ENCODE measurements at places on chromosomes 11 and 22.

- DNase-seq: no peak
Observed at GRCh38 chr11:109237636-109238035, 184.4 kb upstream of the C11orf87 start.

DNA sequence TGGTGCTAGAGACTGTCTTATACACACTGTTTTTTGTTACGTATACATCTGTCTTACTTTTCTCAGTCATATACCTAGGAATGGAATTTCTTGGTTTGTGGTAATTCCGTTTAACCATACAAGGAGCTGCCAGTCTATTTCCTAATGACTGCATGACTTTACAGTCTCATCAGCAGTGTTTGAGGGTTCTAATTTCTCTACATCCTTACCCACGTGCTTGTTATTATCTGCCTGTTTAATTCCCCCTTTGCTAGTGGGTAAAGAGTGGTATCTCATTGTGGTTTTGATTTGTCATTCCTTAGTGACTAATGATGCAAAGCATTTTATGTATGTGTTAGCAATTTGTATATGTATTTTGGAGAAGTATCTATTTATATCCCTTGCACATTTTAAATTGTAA, 1008.0 kb downstream of the FAM181B start:
- DNase-seq: no peak

DNA sequence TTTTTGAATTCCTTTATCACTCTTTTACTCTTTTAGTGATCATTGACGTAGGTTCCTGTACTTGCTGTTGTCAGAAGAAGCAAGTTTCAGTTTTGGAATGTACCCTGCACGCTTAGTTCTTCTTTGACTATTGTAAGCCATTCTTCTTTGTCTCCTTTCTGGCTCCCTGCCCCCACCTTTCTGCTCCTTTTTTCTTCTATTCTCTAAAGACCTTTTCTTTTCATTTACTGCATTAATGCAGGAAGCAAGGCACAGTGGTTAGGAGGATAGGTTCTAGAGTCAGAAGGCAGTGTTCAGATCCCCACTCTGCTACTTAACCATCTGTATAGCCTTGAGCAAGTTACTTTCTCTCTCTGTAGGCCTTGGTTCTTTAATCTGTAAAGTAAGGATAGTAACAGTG, 33.7 kb upstream of the RAG2 start:
- no peak for DNase-seq

GRCh38 chr22:37416389-37416788, 10.9 kb downstream of the ELFN2 start:
- no peak for DNase-seq

GRCh38 chr11:67400942-67401494, 640 bp downstream of the PPP1CA start:
- no peak for DNase-seq

GRCh38 chr22:30338802-30339201, 12.1 kb upstream of the TBC1D10A start:
- no peak for DNase-seq

- no peak for DNase-seq
Observed at GRCh38 chr11:47308050-47308823, 38.3 kb downstream of the MADD start.

- peak; percentile 34 for DNase-seq
Observed at GRCh38 chr11:45885274-45885920, at the start of gene MAPK8IP1. TSS of gene MAPK8IP1 (plus strand) at chr11:45885651. CDS start at chr11:45885821, 170 bp downstream.

DNA sequence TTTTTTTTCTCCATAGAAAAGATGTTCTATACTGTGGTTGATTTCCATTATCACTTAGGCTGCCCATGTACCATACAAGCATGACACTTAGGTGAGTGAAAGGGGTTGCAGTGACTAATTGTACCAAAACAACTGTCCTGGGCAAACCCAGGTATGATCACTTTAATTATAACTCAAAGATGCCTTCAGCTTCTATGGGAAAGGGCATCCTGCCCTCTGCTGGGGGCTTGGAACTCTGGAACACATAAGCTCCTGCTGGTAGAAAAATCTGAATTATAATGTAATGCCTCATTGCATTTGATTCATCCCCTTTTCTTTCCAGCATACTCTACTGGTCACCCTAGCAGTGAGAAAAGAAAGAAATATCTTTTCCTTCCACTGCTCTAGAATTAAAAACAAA, 206.3 kb downstream of the DDX10 start:
- DNase-seq: no peak

DNA sequence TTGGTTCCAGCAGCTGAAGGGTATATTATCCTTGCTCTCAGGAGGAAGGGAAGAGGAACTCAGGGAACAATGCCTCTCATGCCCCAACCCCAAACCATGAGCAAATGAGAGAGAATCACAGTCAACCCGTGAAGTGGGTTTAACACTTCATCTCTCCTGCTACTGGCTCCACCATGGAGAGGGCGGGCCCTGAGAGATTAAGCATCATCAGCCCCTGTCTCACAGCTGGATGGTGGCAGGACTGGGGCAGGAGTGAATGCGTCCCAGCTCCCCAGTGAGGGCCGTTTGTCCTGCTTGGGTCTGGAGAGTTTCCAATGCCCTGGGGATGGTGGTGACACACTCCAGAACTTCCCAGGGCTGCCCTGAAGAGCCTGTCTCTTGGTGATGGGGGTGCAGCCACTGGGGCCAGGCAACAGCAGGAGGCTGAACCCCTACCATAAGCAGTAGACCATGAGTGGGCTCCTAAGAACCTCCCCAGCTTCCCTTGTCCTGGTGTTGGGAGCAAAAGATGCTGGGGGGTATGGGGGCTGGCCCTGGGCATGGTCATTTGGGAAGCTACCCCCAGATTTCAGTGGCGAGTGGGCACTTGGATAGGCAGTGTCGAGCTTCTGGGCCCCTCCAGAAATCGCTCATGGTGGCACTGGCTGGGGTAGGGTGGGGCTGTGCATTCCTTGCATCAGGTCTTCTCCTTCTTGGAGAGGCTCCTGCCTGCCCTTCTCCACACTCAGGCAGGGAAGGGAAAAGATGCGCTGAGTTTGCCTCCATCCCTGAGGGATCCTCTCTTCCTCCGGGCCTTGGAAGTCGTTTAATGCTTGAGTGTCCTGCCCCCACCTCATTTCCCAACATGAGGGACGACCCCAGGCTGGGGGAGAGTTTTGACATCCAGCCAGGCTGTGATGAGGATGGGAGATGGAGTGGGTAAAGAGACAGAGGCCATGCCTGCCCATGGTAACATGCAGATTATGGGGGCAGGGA, 157.5 kb downstream of the ST3GAL4 start:
- DNase-seq: no peak

DNA sequence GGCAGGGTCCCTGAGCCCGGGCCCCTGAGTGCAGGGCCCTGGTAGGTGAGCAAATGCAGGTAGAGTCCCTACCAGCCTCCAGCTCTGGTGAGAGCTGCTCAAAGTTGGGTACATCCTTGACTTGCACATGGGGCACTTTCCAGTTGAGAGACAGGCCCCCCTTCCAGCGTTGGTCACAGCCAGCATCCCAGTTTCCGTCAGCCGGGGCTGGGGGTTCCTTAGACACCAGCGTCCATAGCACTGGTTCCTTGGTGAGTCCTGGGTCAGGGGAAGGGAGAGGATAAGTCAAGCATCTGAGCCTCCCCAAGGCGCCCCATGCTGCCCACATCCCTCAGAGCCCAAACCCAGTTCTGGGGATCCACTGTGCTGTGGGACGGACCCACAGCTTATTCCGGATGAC, 5.6 kb downstream of the PNPLA5 start:
- DNase-seq: no peak

- no peak for DNase-seq
Observed at GRCh38 chr11:18013790-18014507, 1.1 kb upstream of the SERGEF start.

DNA sequence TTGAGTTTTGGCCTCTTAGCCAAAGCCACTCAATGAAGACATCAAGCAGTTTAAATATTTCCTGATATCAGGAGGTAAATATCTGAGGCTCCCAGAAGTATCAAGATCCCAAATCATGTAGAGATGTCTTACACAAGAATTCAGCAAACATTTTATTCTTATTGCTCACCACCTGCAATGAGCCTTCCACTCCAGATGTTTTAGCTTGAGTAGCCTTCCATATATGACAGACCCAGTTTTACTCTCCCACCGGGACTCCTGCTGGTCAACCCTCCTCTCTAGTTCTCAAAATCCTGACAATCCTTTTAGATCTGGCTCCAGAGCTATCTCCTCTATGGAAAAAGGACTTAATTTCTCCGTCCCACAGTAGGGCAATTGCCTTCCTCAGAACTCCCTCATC, 404.4 kb downstream of the KCNA4 start:
- DNase-seq: no peak

DNA sequence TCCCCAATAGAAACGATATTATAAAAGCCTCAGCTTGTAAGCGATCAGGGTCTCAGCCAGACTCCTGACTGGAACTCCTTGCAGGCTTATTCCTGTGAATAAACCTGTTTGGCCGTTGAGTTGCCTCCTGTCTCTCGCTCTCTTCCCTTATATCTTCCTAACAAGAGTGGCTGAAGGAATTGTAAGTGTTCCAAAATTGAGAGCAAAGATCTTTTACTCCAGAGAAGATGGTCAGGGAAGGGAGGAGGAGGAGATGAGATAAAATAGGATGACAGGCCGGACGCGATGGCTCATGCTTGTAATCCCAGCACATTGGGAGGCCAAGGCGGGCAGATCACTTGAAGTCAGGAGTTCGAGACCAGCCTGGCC, 1.2 kb upstream of the SLC37A4 start:
- DNase-seq: no peak

DNA sequence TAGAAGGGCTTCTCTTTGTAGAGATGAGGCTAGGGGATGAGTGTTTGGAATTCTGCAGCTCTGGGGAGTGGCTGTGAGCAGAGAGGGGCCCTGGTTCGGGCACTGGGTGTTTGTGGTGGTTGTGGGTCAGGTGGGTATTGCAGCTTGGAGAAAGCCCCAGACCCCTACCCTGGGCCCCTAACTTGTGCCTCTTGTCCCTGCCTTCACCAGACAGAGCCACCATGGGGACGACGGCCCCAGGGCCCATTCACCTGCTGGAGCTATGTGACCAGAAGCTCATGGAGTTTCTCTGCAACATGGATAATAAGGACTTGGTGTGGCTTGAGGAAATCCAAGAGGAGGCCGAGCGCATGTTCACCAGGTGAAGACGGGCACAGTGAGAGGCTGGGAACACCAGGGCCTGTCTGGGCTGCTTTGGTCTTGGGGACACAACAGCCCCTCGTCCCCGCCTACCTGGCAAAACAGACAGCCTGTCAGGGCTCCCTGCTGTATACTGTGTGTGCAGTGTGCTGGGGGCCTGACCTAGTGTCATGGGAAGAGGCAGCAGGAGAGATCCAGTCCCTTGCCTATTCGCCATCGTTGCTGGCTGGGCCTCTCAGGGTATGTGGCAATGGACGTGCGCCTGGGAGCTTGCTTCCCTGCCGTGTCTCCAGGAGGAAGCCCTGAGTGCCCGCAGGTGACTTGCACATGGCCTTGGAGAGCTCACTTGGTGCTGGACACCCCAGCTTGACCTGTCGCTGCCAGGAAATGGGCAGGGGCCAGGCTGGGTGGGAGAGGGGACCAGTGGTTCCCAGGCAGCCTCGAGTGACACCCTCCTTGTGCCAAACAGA, 4.3 kb downstream of the INCENP start:
- no peak for DNase-seq

- no peak for DNase-seq
Observed at GRCh38 chr11:132402071-132402684, 1031.8 kb downstream of the NTM start.

GRCh38 chr11:120057028-120057330, 80.9 kb downstream of the TRIM29 start:
- DNase-seq: no peak

GRCh38 chr11:75201771-75202170, 38.8 kb upstream of the TPBGL start:
- DNase-seq: no peak

- no peak for DNase-seq
Observed at GRCh38 chr11:16494918-16495691, 138.8 kb upstream of the SOX6 start.

GRCh38 chr11:73009972-73010371, 132.1 kb downstream of the FCHSD2 start:
- no peak for DNase-seq

DNA sequence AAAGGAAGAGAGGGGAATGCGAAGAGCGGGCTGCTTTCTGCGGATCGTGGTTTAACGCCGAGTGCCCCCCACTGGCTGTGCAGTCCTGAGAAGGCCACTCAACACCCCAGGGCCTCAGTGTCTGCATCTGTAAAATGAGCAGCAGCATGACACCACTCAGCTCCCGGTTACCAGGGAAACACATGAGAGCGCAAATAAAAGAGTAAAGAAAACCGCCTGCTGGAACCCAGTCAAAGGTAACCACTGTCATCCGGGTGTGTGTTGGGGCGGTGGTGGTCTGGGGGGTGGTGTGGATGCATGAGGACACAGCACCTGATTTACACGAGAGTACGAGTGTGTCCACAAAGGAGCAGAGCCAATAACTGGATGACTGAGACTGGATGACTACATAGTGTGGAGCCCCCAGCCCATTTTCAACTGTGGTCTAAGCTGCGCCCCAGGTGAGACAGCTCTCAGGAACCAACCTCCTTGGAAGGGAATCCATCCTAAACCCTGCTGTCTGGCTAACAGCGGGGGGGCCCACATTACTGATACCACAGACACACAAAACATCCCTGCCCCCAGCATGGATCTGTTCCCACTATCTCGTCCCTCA, 5.7 kb downstream of the CELSR1 start:
- no peak for DNase-seq

DNA sequence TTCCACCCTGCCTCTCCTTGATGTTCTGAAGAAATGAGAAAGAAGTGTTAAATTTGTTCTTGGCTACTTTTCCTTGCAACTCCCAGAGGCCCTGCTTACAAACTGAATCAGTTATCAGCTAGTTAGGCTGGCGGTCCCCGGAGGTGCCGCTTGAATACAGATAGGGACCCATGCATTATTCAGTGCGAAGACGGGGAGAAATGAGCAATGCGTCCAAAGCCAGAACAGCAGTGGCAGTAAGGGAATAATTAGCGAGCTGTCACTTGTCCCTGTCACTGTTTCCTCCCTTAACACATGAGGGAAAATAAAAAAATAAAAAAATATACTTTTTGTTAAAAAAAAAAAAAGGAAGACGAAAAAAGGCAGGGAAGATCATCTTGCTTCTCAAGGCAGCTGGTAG, 528.1 kb downstream of the MN1 start:
- DNase-seq: no peak

GRCh38 chr11:78653294-78653909, 78.7 kb upstream of the NARS2 start:
- DNase-seq: no peak

DNA sequence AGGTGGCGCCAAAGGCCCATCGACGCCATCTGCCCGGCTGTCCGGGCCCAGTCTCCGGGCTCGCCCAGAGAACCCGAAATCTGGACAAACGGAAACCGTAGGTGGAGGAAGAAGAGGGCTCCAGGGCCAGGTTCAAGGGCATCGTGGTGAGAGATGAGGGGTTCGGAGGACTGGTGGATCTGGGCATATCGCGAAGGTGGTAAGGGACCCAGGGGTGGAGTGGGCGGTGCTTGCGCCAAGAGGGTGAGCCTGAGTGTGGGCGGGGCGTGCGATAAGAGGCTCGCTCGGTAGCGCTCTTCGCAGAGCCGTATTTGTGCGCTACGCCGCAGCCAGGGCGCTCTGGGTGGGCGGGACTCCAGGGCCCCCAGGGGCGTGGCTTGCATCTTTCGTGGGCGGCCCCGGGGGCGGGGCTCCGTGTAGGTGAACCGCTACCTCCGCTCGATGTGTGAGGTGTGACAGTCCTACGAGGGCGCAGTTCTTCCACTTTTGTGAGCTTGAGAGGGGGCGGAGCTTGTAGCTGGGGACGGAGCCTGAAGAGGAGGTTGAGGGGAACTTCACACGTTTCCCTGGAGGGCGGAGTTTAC, 4.8 kb downstream of the CD248 start:
- DNase-seq: peak; percentile 67

- DNase-seq: no peak
Observed at GRCh38 chr22:50396751-50397370, 53.7 kb downstream of the PPP6R2 start.

GRCh38 chr11:8313504-8314090, 49.9 kb upstream of the LMO1 start:
- no peak for DNase-seq

All from stimulated activated CD4-positive, alpha-beta T cell treated with anti-CD3 and anti-CD28 coated beads, Interleukin-1b, Interleukin-23, amount 100 ng/mL, for 24 hours (primary cell).